ENCODE measurements at places on chromosomes 13 and 19.

DNA sequence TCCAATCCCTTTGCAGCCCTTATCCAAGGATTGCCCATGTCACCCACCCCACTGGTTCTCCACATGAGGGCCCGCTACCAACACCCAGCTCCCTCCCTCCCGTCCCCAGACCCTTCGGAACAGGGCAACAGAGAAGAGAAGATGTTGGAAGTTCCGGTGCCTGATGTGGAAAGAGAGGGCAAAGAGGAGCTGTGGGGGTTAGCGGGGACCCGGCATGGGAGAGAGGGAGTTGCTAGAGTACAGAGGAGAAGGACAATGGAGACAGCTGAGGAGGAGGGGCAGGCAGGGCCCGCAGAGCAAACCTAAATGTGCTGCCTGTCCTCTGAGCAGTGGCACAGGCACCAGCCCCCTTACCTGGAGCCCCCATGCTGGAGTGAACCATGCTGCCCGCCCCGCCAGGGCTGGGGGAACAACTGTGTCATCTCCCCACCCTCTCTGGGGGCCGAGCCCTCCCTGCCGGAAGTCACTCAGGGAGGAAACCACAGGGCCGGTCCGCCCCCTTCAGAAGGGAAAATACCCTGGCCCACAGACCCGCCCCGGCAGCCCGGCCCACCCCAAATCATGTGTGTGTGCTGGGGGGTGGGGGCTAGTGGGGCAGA, at the start of gene POU2F2:
TSS of gene POU2F2 (minus strand) at position 417 of the 599 bp plus-strand sequence. CDS start at position 382, 35 bp downstream.
- DNase-seq: no peak

DNA sequence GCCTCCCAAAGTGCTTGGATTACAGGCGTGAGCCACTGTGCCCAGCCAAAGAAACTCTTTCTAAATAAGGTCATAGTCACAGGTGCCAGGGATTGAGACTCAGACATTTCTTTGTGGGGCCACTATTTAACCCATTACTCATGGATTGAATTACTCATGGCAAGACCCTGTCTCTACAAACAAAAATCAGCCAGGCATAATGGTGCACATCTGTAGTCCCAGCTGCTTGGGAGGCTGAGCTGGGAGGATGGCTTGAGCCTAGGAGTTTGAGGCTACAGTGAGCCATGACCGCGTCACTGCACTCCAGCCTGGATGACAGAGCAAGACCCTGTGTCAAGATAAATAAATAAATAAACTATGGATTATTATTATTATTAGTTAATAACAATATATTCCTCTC, 3.6 kb upstream of the KLF2 start:
- no peak for DNase-seq

DNA sequence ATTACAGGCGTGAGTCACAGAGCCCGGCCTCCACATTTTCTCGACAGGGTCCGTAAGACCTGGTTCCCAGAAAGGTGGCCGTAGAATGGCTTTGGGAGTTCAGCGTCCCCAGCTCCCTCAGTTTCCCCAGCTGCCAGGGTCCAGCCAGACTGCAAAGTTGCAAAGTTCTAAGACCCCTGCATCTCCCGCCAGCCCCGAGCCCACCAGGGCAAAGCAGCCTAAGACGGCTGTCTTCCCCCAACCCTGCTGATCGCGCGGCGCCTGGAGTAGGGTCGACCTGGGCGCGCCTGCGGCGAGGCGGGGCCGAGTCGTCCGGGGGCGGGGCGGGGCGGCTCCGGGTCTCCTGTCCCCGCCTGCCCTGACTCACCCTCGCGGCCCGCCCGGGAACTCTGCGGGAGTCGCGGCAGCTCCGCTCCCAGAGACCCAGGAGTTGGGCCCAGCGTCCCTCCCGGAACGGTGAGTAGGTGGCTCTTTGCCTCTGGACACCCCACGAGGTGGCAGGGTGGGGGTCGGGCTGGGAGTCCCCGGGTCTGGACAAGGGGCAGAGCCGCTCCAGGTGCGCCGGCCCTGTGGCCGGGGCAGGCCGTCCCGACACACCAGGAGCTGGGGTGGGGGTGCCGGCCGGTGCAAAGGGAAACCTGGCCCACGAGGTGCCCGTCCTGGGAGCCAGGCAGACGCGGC, at the start of gene LRRC8E:
TSS of gene LRRC8E (plus strand) at position 366 of the 681 bp plus-strand sequence. CDS start 7,094 bp downstream, outside the sequence.
- peak; percentile 83 for DNase-seq

DNA sequence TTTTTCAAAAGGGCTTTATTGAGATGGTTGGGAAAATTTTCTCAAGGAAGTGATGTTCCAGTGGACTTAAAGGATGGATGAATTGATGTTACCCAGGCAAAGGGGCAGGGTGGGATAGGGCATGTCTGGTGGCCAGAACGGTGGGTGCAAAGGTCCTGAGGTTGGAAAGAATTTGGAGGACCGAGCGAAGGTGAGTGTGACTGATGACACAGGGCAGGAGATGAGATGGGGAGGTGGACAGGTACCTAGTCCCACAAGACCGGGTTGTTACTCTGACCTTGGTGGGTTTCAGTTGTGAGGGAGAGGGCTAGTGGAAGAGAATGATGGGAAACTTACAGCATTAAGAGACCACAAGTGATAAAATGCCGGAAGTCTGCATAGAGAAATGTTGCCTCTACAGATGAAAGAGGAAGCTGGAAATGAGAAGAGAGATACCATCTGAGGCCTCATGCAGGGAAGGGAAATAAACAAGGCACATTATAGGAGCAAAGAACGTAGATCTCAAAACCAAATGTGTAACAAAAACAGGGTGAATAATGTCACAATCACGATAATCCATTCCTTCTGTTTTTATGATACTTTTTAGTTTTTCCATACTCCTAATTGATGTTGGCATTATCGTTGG, 4.5 kb downstream of the ADGRE1 start:
- no peak for DNase-seq

DNA sequence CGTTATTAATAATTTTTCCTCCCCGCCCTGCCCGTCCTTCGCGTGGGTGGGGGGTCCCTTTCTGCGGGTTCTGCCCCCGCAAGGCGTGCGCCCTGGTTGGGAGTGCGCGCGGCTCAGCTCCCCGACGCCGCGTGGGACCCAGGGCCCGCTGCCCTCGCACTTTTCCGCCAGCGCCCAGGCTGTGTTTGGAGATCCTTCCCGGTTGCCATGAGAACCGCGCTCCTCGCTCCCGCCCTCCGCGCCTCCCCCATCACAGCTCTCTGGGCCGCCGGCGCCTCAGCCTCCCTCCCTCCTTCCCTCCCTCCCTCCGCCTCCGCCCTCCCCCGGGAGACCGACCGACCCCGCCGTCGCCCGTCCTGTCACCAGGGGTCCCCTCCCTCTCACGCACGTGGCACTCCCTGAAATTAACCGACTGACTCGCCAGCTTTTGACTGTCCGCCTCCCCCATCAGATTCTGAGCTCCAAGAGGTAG, 2.4 kb upstream of the SSBP4 start:
- DNase-seq: peak; percentile 83

- DNase-seq: no peak
Observed at GRCh38 chr13:95605448-95606125, 38.9 kb downstream of the DZIP1 start.

GRCh38 chr13:30071969-30072817, 221.8 kb upstream of the UBL3 start:
- no peak for DNase-seq

- peak; percentile 28 for DNase-seq
Observed at GRCh38 chr19:6739883-6740588, 556 bp downstream of the TRIP10 start.

DNA sequence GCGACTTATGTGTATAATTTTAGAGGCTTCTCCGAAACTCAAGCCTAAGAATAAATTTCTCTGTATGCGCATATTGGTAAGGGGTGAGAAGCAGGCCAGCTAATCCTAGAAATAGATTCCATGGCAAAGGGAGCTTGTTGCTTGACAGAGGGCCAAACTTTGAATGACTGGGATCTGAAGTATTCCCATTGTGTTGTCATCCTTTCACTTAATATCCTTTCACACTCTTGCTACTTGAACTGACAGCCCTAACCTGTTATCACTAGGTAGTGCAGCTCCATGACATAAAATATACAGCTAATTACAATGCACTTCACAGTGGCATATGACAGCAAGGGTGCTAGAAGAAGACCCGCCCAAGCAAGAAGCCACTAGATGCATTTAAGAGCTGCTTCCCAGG, 309.8 kb downstream of the OXGR1 start:
- no peak for DNase-seq

DNA sequence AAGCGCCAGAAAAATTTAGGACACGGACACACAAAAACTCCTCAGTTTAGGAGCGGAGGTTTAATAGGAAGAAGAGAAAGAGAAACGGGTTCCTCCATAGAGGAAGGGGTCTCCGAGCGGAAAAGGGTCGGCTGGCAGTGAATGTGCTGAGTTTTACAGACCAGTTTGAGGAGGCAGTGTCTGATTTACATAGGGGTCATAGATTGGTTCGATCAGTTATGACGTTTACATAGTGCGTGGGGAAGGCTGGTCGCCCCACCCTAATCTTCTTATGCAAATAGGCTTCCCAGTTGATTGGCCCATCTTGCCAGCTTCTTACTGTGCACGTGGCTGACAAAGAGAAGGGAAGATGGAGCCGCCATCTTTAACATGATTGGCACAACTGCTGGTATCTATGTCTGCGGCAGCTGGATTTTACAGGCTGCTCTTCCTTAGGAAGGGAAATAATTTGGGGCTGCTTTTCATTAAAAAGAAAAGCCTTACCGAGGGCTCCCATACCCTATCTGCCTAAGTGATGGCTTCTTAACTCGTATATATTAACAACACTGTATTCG, 1.2 kb upstream of the ZNF225 start:
- DNase-seq: no peak

- no peak for DNase-seq
Observed at GRCh38 chr13:29028868-29029267, 208.7 kb downstream of the MTUS2 start.

- no peak for DNase-seq
Observed at GRCh38 chr13:64057372-64058020, 2641.8 kb upstream of the PCDH20 start.

DNA sequence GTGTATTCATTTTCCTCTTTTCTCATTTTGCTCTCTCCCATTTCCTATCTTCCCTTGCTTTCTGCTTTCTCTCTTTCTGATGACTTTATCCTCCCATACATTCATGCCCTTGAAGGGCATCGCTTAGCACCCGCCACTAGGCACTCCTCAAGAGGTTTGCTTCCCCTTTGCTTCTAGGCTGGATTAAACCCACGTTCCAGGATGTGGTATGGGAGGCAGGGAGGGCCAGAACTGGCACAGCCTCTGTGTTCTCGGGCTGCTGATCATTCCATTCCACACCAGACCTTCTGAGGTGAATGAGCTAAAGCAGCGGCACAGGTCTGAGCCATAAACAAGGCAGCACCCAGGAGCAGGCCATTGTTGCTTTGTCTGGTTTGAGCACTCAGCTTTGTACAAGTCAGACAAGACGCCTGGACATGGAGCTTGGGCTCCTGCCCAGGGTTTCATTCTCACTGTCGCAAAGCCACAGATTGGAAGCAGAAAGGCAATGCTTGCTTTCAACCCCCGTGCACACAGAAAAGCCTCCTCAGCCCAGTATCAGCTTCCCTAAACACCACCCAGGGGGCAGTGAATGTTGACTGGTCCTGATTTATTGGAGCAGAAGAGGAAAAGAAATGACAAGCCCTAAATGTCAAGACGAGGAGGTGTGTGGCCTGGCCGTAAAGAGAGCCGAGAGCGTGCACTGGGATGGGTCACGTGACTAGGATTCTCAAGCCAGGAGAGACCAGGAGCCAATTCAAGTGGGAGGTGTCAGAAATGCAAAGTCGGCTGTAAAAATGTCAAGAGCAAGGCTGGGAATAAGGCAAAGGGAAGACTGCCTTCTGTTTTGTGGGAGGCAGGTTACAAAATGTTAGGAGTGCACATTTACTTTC, 218.0 kb upstream of the SERP2 start:
- no peak for DNase-seq

DNA sequence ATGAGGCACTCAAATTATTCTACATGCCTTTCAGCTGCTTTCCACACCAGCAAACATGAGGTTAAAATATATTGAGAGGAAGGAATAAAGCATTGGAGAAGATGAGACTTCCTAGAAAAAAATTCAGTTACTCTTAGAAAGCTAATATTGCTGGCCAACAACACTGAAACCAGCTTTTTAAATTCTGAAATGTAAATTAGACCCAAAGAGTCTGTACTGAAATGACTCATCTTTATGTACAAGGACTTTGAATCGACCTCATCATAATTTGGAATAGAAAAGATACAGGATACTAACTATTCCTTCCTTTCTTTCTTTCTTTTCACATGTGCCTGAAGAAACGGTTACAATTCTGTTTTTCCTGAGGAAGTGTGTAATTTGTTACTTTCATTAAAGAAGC, 6.5 kb upstream of the HSPH1 start:
- no peak for DNase-seq

DNA sequence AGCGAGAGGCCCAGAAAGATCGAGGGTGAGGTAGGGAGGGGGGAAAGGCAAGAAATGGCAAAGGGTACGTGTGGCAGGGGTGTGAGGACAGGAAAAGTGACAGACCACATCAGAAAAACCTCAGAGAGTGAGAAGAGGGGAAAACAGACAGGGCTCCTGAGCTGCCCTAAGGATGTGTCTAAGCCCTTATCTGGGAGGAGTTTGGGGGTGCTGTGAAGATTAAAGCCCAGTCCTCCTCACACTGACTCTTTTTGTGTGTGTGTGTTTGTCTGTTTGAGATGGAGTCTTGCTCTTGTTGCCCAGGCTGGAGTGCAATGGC, 703 bp upstream of the PTH2 start:
- no peak for DNase-seq

GRCh38 chr19:29616541-29616940, 10.5 kb downstream of the POP4 start:
- DNase-seq: no peak

DNA sequence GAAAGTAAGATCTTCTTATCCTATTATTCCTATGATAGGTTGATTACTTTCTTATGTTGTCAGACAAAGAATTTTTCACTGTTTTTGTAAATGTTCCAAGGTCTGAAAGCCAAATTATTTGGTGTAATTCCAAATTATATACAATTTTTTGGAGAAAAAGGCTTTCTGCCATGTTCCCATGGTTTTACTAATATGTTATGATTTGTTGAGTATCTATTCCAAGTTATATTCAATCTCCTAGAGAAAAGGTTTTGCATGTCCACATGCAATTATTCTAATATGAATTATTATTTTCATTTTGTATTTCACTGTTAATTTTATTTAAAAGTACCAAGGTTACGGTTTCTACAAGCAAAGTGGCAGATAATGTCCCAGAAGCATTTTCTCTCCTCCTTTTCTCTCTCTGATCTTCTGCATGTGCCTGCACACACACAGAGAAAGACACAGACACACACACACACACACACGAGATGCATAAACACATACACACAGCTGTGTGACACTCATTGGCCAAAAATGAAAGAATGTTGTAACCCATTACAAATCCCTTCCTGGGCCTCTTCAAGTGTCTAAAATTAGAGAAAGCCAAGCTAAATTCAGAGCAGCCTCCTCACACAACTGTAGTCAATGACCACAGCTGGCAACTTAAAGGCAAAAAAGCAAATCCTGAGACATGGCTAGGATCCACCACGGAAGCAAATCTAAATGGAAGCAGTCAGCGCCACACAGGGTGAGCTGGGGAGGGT, 621.0 kb downstream of the EFNB2 start:
- no peak for DNase-seq
